ENCODE measurements at places on chromosomes 6 and 20. TPM values are rescaled to one million over a fixed set of nuclear protein-coding genes. Genes with fewer than 3 reads are reported as not detected.

DNA sequence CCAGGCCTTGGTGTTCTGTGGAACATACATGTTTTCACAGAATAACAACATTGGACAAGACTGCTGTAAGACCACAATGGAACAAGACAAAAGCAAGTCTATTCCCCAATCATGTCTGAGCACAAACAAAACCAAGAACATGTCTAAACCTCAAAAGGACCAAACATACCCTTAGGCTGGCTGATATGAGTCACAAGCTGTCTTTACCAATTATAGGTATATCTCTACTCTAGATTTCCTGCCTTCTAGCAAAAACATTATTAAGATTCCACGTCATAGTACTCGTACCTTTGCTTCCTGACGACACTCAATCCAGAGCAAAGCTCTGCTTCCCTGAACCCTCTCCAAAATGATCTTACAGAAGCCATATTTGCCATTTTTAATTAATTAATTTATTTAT, 15.4 kb upstream of the L3MBTL1 start:
- DNase-seq: no peak

DNA sequence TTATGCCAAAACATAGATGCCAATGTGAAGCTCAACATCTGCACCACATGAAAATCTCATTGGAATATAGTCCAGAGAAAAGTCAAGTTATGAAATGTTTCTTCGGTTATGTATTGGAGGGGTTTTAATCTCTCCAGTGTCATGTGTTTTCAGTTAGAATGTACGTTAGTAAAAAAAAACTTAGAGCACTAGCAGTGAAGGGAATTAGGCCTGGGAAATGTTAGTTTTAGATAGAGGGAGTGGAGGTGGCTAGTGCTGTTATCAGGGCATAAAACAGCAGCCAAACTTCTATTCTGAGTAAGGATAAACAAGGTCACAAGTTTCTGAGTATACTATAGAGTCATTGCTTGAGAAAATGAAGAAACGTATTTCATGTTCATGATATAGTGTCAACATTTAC, 42.9 kb downstream of the HDGFL1 start:
- DNase-seq: no peak

DNA sequence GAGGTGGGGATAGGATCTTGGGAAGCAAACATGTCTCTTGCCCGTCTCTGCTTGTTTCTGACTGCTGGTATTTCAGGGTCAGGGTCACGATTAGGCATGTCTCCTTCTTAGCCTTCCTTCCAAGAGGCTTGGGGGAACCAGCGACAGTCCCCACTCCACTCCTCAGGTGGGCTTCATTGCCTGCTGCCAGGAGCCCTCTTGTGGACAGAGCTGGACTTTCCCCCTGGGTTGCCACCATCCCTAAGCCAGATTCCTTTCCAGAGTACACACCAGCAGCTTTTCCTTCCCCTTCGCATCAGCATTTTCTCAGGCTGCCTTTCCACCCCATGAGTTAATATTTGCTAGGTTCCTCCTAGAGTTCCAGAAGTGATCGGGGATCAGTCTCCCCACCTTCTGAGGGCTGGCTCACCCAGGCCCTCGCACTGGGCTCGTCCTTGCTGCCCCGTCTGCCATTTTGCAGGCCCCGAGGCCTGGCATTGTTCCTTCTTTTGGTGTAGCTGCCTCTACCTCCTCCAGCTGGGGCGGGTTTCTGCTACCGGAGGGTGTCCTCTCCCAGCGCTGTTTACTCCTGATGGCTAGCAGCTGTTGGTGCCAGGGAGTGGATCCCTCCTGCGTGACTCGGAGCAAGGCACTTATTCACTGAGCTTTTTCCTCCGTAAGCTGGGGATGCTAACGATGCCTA, 8.8 kb upstream of the C20orf144 start:
- DNase-seq: peak; percentile 82

GRCh38 chr6:24721461-24722215, 2.7 kb upstream of the C6orf62 start:
- peak; percentile 91 for DNase-seq

GRCh38 chr6:70325009-70325408, 22.1 kb upstream of the COL9A1 start:
- DNase-seq: no peak

DNA sequence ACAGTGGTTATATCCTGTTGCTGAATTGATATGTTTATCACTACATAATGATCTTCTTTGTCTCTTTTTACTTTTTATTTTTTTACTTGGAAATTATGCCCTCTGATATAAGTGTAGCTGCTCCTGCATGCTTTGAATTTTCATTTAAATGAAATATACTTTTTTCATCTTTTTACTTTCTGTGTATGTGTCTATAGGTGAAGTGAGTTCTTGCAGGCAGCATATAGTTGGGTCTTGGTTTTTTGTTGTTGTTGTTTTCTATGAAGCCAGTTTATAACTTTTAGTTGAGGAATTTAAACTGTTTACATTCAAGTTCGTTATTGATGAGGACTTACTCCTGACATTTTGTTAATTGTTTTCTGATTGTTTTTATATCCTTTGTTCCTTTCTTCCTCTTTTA, 103.1 kb upstream of the DOK5 start:
- DNase-seq: no peak

Gene FHL5
- not detected for total RNA-seq

Gene CFAP206
- total RNA-seq: 0.29 TPM
